ENCODE measurements at places on chromosomes 11 and 22. TPM values are rescaled to one million over a fixed set of nuclear protein-coding genes. Genes with fewer than 3 reads are reported as not detected.

- H3K27me3 ChIP-seq, result peaks cover 8% of the 10 kb centered on the region
- no peak for DNase-seq
- no peaks in the 10 kb centered on the region for H3K36me3 ChIP-seq
- no peak overlapping the region for H3K27ac ChIP-seq
Measured at GRCh38 chr22:30186510-30186909, 60.0 kb downstream of the LIF start.

DNA sequence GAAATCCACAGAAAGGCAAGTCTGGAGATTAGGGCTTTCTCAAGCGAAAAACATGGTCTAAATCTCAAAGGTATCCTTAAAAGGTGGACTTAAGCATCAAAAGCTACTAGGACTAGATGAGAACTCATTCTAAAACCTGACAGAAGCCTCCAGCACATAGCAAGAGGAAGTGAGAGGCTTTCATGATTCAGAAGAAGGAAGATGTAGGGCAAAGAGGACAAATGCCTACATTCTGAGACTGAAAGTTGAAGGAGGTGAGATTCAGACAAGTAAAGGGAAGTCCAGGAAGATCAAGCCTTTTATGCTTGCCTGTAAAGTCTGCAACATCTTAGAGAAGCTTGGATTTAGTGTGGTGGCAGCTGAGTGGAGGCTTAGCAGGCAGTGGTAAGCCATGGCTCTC is 98.9 kb downstream of the PGR start:
- no peak for DNase-seq
- H3K4me1 ChIP-seq, result no peaks in the 10 kb centered on the region
- H3K4me3 ChIP-seq, result no peak overlapping the region
- H3K27ac ChIP-seq, result no peak overlapping the region
- no peaks in the 10 kb centered on the region for H3K36me3 ChIP-seq
- no peaks in the 10 kb centered on the region for H3K27me3 ChIP-seq

DNA sequence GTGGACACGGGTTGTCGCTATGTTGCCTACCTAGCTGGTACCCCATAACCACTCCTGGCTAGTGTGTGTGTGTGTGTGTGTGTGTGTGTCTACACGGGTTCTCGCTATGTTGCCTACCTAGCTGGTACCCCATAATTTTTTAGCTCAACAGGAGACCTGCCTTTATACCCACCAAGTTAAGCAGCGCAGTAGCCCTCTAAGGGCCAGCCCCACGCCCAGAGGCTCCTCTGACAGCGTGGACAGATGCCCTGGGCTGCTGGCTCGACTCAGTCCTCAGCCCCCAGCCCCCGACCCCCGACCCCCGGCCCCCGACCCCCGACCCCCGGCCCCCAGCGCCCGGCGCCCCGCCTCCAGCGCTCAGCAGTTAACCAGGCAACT is 351 bp upstream of the AKIP1 start:
- H3K4me3 ChIP-seq, result peak overlapping the region; percentile 95
- DNase-seq, result peak; percentile 22
- H3K27ac ChIP-seq, result no peak overlapping the region
- H3K4me1 ChIP-seq, result peaks cover 32% of the 10 kb centered on the region
- H3K27me3 ChIP-seq, result no peaks in the 10 kb centered on the region
- H3K36me3 ChIP-seq, result no peaks in the 10 kb centered on the region

DNA sequence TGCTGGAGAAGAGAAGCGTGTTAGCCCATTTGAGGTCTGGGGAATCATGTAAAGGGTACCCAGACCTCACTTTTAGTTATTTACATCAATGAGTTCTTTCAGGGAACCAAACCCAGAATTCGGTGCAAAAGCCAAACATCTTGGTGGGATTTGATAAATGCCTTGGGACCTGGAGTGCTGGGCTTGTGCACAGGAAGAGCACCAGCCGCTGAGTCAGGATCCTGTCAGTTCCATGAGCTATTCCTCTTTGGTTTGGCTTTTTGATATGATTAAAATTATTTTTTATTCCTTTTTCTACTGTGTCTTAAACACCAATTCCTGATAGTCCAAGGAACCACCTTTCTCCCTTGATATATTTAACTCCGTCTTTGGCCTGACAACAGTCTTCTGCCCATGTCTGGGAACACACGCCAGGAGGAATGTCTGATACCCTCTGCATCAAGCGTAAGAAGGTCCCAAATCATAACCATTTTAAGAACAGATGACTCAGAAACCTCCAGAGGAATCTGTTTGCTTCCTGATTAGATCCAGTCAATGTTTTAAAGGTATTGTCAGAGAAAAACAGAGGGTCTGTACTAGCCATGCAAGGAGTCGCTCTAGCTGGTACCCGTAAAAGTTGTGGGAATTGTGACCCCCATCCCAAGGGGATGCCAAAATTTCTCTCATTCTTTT is 65.2 kb downstream of the ALX4 start:
- no peaks in the 10 kb centered on the region for H3K27me3 ChIP-seq
- no peaks in the 10 kb centered on the region for H3K36me3 ChIP-seq
- H3K4me1 ChIP-seq, result peaks cover 22% of the 10 kb centered on the region
- peak overlapping the region; percentile 30 for H3K27ac ChIP-seq
- DNase-seq, result peak; percentile 28

- H3K27ac ChIP-seq, result no peak overlapping the region
- DNase-seq, result no peak
- no peaks in the 10 kb centered on the region for H3K4me1 ChIP-seq
- peaks cover 10% of the 10 kb centered on the region for H3K27me3 ChIP-seq
Measured at GRCh38 chr11:121321614-121322243, 29.2 kb downstream of the SC5D start.

DNA sequence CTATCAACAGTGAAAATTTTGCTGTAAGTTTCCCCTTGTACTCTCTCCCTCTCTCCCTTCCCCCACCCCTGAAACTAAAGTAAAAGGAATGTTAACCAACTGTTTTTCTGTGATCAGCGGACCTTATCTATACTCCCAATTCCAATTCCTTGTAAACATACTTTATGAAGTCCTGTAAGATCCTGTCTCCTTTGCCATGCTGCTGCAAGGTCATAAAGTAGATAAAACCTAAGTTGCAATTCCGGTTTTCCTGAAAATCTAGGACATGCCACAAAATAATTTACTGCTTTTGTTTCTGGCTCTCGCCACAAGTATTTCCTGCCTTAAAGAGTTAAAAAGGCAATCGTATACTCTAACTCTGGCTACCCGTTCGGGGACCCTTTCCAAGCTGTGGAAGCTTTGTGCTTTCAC is 1469.0 kb downstream of the LRRC4C start:
- H3K36me3 ChIP-seq, result no peaks in the 10 kb centered on the region
- DNase-seq, result no peak
- H3K27me3 ChIP-seq, result no peaks in the 10 kb centered on the region
- no peak overlapping the region for H3K27ac ChIP-seq
- H3K4me1 ChIP-seq, result no peaks in the 10 kb centered on the region

DNA sequence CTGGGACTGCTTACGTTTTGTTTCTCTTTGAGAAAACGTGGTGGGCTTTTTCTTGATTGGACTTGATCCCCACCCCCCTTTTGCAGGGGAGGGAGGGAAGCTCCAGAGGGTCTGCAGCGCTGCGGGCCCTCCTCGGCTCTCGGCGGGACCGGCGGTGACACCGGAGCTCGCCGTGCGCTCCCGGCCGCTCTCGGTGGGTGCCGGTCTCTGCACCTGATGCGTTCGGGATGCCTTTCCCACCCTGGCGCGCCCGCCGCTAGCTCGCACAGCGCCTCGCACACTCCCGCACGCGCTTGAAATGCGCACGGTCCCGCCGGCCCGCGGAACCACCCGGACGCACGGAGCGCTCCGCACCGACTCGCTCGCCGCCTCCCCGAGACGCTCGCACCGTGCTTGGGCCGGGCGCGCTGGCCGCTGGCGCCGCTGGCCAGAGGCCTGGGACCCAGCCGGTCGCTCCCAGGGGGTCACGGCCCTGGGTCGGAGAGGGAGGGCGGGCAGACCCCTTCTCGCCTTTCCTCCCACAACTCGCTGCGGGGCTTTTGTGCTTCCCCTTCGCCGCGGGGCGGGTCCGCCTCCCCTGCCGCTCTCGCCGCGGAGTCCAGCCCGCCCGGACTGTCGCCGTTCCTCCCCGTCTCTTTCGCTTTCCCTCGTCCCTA is 1.0 kb downstream of the ZBTB16 start:
- DNase-seq, result peak; percentile 58
- peaks cover 8% of the 10 kb centered on the region for H3K4me1 ChIP-seq
- peak overlapping the region; percentile 78 for H3K27ac ChIP-seq

- H3K36me3 ChIP-seq, result no peaks in the 10 kb centered on the region
- no peaks in the 10 kb centered on the region for H3K27me3 ChIP-seq
- H3K27ac ChIP-seq, result peak overlapping the region; percentile 78
- H3K4me3 ChIP-seq, result no peak overlapping the region
- H3K4me1 ChIP-seq, result peaks cover 60% of the 10 kb centered on the region
Measured at GRCh38 chr11:65558930-65559509, 861 bp upstream of the LTBP3 start.

DNA sequence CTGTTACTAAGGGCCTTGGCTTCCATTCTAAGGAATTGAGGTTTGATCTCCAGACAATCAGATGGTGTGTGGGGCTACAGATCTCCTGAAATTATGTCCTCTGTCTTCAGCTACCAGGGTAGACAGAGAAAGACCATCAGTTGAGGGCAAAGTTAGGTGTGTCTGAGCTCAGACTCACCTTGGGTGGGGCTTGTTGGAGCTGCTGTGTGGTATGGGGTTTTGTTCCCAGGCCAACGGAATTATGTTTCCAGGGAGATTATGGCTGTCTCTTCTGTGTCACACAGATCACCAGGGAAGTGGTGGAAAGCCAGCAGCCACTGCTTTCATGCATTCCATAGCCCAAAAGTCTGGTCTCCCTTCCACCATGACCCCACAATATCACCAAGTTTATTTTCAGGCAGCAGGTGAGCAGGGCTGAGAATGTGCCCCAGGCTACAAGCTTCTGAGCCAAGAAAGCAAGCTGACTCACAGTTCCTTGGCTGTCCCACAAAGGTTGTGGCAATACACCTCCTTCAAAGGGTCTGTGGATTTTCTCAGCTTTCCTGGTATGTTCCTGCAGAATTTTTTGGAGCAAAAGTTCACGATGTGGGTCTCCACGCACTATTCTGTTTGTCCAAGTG is 714.9 kb downstream of the LUZP2 start:
- no peak for DNase-seq
- no peak overlapping the region for H3K27ac ChIP-seq
- H3K4me3 ChIP-seq, result no peak overlapping the region
- no peaks in the 10 kb centered on the region for H3K36me3 ChIP-seq
- H3K27me3 ChIP-seq, result no peaks in the 10 kb centered on the region
- no peaks in the 10 kb centered on the region for H3K4me1 ChIP-seq

Gene MMP13
- polyA plus RNA-seq, result not detected

Gene PPP2R5B
- polyA plus RNA-seq, result 20.9 TPM

Gene CAPRIN1
- 118 TPM for polyA plus RNA-seq

Gene SULT4A1
- polyA plus RNA-seq, result 0.49 TPM

All from endothelial cell of umbilical vein (primary cell).